Suprapubic skin (tissue), 4 donors: ENCODE measurements at places on chromosomes 2 and 18.

DNA sequence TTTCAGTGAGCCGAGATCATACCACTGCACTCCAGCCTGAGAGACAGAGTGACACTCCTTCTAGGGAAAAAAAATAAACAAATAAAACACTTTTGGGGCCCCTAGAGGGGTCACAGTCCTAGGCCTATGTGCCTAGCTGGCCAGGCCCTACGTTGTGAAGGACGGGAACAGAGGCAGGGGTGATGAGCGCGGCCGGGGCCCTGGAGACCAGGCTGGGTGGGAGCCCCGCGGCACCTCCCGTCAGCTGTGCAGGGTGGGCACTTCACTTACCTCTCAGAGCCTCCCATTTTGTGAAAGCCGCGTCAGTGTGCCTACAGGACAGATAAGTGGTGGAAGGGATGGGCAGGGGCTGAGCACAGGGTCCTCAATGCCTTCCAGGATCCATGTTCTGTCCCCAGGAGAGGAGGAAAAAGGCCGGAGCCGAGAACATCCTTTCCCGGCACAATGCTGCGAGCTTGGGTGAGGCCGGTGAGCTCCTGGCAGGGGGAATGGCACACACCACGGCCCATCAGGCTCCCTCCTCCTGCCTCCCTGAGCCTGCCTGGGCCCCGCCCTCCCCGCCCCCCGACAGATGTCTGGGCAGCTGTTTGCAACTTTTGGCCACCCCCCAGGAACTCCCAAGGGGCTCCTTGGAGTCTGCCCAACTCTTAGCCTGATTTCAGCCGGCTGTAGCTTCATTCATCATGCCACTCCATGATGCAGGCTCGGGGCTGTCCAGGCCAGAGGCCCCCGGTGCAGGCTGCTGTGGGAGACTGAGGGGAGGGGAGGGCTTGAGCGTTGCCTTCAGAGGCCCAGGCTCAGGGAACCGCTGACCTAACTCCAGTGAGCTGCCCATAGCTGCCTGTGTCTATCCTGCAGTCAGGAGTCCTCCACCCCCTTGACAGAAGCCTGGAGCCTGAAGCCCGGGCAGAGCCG lies 196.5 kb downstream of the TFCP2L1 start:
- H3K4me3 ChIP-seq = no peak overlapping the region
- DNase-seq = no peak
- H3K36me3 ChIP-seq = no peaks in the 10 kb centered on the region
- H3K27ac ChIP-seq = no peak overlapping the region

GRCh38 chr2:120995152-120995551 lies 259.5 kb downstream of the GLI2 start:
- no peaks in the 10 kb centered on the region for H3K36me3 ChIP-seq
- no peak for DNase-seq
- H3K4me3 ChIP-seq = no peak overlapping the region
- H3K4me1 ChIP-seq = no peaks in the 10 kb centered on the region
- no peaks in the 10 kb centered on the region for H3K27me3 ChIP-seq

DNA sequence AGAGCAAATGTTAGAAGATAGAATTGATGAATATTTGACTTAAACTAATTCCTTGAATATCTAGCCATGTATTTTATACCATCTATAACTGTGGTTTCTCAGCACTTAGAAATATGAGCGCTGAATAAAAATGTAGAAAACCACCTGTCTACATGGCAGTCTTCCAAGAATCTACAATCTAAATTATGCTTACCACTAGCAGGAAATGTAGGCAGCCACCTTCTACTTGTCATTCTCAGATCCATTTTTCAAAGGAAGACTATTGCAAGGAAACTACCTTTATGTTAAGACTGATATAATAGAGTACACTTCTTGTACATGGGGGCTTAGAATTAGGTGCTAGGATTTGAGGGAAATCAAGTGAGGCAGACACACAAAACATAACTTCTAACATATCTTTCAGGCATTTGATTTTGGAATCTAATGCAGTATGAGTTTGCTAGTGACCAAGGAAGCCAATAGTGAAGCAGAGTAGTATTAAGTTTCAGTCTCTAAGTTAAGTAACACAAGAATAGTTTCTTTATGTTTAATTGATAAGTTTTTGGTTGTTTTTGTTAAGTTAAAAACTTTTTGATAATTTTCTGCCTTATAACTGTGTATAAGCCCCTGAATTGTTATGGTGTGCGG lies 175.9 kb upstream of the ITGA4 start:
- H3K27ac ChIP-seq = no peak overlapping the region
- no peak overlapping the region for H3K4me3 ChIP-seq
- H3K27me3 ChIP-seq = no peaks in the 10 kb centered on the region
- H3K4me1 ChIP-seq = no peaks in the 10 kb centered on the region

DNA sequence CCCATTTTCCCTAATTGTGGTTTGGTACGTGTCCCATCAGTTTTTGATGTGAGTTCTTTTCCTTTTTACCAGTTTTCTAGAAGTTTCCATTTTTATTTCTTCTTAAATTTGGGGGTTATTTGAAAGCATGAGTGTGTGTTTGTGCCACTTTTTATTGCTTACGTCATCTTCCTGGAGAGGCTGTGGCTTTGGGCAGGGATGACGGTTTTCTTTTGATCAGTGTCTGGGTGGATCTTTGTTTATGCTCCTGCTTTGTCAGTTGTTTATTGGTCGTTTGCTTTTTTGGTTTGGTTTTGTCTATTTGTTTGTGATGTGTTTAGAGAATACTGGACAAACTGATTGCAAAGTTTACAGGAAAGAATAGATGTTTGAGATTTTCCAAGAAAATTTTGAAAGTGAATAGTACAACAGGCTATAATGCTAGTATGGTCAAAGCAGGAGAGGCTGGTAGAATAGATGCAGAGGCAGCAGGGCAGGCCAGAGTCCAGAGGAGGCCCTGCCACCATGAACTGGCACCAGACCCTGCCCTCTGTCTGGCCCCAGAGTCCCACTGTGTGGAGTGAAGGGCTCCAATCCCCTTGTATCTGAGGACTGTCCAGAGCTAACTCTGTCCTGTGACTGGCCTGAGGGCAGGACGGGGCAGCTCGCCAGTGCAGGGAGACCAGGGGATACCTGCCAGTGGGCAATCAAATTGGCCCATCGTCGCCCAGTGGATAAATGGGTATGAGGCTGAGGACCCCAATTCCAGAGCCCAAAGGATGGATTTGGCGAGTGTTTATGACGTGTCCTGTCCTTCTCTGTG lies 23.4 kb upstream of the SNED1 start:
- DNase-seq = no peak
- no peak overlapping the region for H3K4me3 ChIP-seq
- H3K27ac ChIP-seq = no peak overlapping the region
- H3K27me3 ChIP-seq = peaks cover 19% of the 10 kb centered on the region

DNA sequence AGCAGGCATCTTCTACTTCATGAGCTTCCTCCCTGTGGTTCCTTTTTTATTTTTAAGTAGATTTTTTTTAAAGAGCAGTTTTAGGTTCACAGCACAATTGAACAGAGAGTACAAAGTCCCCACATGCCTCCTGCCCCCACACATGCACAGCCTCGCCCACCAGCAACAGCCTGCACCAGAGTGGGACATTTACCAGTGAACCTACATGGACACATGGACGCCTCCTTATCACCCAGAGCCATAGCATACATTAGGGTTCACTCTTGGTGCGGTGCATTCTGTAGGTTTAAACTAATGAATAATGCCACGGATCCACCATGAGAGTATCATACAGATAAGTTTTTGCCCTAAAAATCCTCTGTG lies 40.9 kb downstream of the HS1BP3 start:
- no peaks in the 10 kb centered on the region for H3K27me3 ChIP-seq
- H3K36me3 ChIP-seq = no peaks in the 10 kb centered on the region
- H3K4me3 ChIP-seq = no peak overlapping the region

GRCh38 chr2:77813599-77813998 lies 291.4 kb upstream of the LRRTM4 start:
- no peaks in the 10 kb centered on the region for H3K27me3 ChIP-seq
- no peak for DNase-seq
- no peaks in the 10 kb centered on the region for H3K4me1 ChIP-seq
- H3K36me3 ChIP-seq = no peaks in the 10 kb centered on the region

GRCh38 chr18:35827275-35827902 lies 145.1 kb upstream of the RMP24 start:
- H3K36me3 ChIP-seq = no peaks in the 10 kb centered on the region
- H3K27ac ChIP-seq = no peak overlapping the region
- H3K4me1 ChIP-seq = no peaks in the 10 kb centered on the region
- no peak overlapping the region for H3K4me3 ChIP-seq
- no peak for DNase-seq

GRCh38 chr2:176914371-176914770 lies 298.2 kb upstream of the HNRNPA3 start:
- no peaks in the 10 kb centered on the region for H3K36me3 ChIP-seq
- H3K27ac ChIP-seq = no peak overlapping the region
- H3K4me3 ChIP-seq = no peak overlapping the region
- no peak for DNase-seq
- H3K27me3 ChIP-seq = no peaks in the 10 kb centered on the region
- H3K4me1 ChIP-seq = no peaks in the 10 kb centered on the region

- no peak overlapping the region for H3K4me3 ChIP-seq
- H3K4me1 ChIP-seq = peaks cover 9% of the 10 kb centered on the region
- no peak for DNase-seq
Measured at GRCh38 chr2:121833358-121833723, 77.9 kb downstream of the TSN start.

GRCh38 chr2:38727661-38728060 lies 23.5 kb downstream of the SRSF7 start:
- H3K4me1 ChIP-seq = peaks cover 4% of the 10 kb centered on the region
- H3K27ac ChIP-seq = no peak overlapping the region
- peaks cover 23% of the 10 kb centered on the region for H3K36me3 ChIP-seq
- no peak overlapping the region for H3K4me3 ChIP-seq
- no peaks in the 10 kb centered on the region for H3K27me3 ChIP-seq

GRCh38 chr18:58534535-58535301 lies 94.2 kb downstream of the ALPK2 start:
- no peak overlapping the region for H3K4me3 ChIP-seq
- H3K36me3 ChIP-seq = no peaks in the 10 kb centered on the region
- H3K27me3 ChIP-seq = no peaks in the 10 kb centered on the region

GRCh38 chr2:99821572-99821971 lies 320.8 kb downstream of the AFF3 start:
- peaks cover 2% of the 10 kb centered on the region for H3K4me1 ChIP-seq
- H3K4me3 ChIP-seq = no peak overlapping the region
- no peak for DNase-seq
- no peaks in the 10 kb centered on the region for H3K27me3 ChIP-seq
- H3K36me3 ChIP-seq = no peaks in the 10 kb centered on the region

- H3K4me3 ChIP-seq = no peak overlapping the region
- H3K4me1 ChIP-seq = no peaks in the 10 kb centered on the region
- no peak overlapping the region for H3K27ac ChIP-seq
- H3K27me3 ChIP-seq = no peaks in the 10 kb centered on the region
Measured at GRCh38 chr2:180050246-180050645, 43.1 kb upstream of the CWC22 start.

DNA sequence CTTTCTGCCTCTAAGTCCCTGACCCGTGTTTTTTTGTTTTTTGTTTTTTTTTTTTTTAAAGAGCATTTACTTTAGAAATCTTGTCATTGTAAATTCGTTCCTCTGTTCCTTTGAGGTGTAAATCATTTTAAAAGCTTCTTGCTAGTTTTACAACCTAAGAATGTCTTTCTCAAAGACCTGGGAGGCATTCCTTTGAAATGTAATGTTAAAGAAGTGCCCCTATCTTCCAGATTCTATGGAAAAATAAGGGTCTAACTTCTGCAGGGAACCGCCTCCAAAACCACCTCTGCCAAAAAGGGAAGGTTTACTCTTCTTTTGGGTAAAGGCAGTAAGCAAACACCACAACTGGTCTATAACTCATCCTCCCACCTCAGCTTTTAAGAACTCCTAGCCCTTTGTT lies 259.6 kb upstream of the ZNF804A start:
- no peak overlapping the region for H3K4me3 ChIP-seq
- no peaks in the 10 kb centered on the region for H3K27me3 ChIP-seq
- H3K27ac ChIP-seq = no peak overlapping the region
- H3K4me1 ChIP-seq = no peaks in the 10 kb centered on the region
- no peaks in the 10 kb centered on the region for H3K36me3 ChIP-seq
- no peak for DNase-seq

- no peak for DNase-seq
- peaks cover 17% of the 10 kb centered on the region for H3K4me1 ChIP-seq
- no peaks in the 10 kb centered on the region for H3K36me3 ChIP-seq
Measured at GRCh38 chr18:59057969-59058368, 81.7 kb upstream of the SEC11C start.

GRCh38 chr2:172244419-172245130 lies 141.9 kb upstream of the DLX2 start:
- H3K27me3 ChIP-seq = no peaks in the 10 kb centered on the region
- H3K36me3 ChIP-seq = no peaks in the 10 kb centered on the region

DNA sequence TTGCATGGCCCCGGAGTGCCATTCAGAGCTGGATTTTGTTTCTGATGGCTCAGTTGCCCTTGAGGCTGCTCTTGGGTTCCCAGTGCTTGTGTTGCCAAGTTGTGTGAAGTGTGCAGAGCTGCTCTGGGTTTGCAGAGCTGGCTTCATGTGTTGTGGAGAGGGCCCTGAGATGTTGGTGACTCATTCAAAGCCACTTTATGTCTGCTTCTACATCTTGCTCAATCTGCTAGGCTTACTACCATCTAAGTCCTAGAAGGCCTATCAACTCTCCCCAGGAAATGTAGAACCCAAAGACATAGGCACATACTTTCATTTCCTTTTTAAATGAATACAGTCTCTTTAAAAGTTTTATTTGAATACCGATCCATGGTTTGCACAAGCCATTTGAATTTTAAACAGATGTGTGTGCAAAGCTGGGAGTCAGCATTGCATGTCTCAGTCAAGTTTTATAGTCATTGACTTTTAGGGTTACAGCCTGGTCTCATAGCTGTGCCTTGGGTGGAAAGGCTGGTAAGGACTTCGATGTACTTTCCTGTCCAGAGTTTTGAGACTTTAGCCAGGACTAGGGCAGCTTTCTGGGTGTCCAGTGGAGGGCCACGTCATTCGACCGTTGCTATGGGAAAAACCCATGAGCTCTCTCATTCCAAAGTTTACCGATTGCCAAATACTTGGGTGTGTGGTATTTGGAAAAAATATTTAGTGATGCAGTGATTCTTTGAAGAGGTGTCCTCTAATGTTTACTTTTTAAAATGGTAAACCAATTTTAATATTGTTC lies 105.0 kb downstream of the LTBP1 start:
- H3K4me3 ChIP-seq = no peak overlapping the region
- H3K27me3 ChIP-seq = no peaks in the 10 kb centered on the region
- H3K36me3 ChIP-seq = no peaks in the 10 kb centered on the region
- peaks cover 4% of the 10 kb centered on the region for H3K4me1 ChIP-seq
- no peak for DNase-seq
- no peak overlapping the region for H3K27ac ChIP-seq

- no peaks in the 10 kb centered on the region for H3K4me1 ChIP-seq
- H3K4me3 ChIP-seq = no peak overlapping the region
- DNase-seq = no peak
- no peaks in the 10 kb centered on the region for H3K27me3 ChIP-seq
Measured at GRCh38 chr2:161230959-161231358, 70.7 kb downstream of the TANK start.

DNA sequence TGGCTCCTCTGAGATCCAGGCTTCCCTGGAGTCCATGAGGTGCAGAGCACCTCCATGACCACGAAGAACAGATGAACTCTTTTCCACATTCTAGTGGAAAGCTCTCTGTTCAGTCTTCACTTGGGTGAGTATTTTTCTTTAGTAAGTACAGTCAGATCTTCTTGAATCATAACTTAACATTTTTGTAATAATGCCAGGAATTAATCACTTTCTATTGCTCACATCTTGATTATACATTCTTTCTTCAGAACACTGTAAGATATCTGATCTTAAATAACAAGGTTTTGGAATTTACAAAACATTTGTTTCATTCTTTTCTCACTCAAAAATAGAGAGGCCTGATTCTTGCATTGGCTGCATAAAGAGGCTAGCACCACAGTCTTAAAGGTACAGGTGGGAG lies 45.4 kb upstream of the RND3 start:
- H3K27ac ChIP-seq = no peak overlapping the region
- no peak overlapping the region for H3K4me3 ChIP-seq
- H3K4me1 ChIP-seq = peaks cover 29% of the 10 kb centered on the region
- no peaks in the 10 kb centered on the region for H3K36me3 ChIP-seq
